Activated naive CD8-positive, alpha-beta T cell treated with anti-CD3 and anti-CD28 coated beads, Interleukin-2, amount 10 ng/mL, durations not matched to agents 7 days and 5 days (primary cell): ENCODE measurements at places on chromosomes 2 and 18. TPM values are rescaled to one million over a fixed set of nuclear protein-coding genes. Genes with fewer than 3 reads are reported as not detected.

GRCh38 chr2:179440642-179441251 lies 176.1 kb upstream of the SESTD1 start:
- DNase-seq, result no peak

GRCh38 chr18:77205769-77206168 lies 43.9 kb upstream of the GALR1 start:
- DNase-seq, result no peak

DNA sequence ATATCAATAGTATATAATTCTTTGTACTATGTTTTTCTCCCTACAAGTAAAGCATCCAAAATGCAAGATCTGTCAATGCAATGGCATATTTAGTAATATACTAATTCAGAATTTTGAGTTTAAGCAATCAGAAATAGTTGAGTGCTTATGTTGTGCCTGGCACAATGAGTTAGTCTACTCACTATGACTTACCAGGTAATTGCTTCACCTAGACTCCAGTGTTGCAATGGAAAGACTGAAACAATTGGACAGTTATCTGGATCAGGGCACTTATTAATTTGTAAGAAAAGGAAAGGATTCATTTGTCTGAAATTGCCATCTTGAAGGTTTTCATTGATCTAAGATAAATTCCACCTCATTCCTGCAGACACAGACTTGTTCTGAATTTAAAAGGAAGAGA lies 97.6 kb upstream of the TCF4 start:
- DNase-seq, result no peak

CKAP2L gene
- 40.3 TPM for total RNA-seq

DNA sequence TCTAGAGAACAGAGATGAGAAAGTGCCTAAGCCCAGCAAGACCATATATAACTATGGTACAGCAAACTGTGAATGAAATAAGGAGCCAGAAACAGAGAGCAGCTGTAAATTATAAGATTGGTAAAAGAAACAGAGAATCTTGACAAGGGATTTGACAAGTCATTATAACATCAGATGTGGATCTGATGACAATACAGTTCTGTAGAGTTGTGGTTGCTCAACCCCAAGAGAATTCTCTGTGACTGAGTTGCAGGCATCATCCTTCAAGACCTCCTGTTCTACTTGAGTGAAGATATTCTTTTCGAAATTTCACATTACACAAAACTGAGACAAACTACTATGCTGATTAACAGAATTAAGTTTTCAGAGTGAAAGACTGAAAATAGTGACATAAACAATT lies 343.1 kb upstream of the SLC39A10 start:
- no peak for DNase-seq

GRCh38 chr2:34025196-34025595 lies 426.1 kb upstream of the FAM98A start:
- no peak for DNase-seq

- no peak for DNase-seq
These were observed 94.1 kb upstream of the ACAA2 start for GRCh38 chr18:49907346-49907929.

GRCh38 chr18:40338284-40338683 lies 1616.8 kb upstream of the PIK3C3 start:
- DNase-seq, result no peak

AGFG1 gene
- 59.2 TPM for total RNA-seq

CPO gene
- not detected for total RNA-seq

- DNase-seq, result no peak
These were observed 183.8 kb downstream of the DYSF start for GRCh38 chr2:71637168-71637567.

RBM43 gene
- total RNA-seq, result 13.0 TPM

DNA sequence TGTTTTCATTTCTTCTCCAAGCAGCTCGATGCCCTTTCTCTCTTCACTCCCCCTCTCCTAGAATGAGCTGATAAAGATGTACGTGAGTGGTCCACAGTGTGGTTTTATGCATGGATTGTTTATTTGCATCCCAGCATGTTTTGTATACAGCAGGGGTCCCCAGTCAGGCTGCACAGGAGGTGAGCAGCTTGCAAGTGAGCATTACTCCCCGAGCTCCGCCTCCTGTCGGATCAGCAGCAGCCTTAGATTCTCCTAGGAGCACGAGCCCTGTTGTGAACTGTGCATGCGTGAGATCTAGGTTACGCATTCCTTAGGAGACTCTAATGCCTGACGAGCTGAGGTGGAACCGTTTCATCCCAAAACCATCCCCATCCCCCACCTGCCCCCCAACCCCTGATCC lies 262.6 kb downstream of the AGAP1 start:
- no peak for DNase-seq
